H9 (cell line): ENCODE measurements at places on chromosomes 2 and 18. TPM values are rescaled to one million over a fixed set of nuclear protein-coding genes. Genes with fewer than 3 reads are reported as not detected.
A peak's percentile ranks its signal among the peaks of the same experiment; 100 is the strongest.

- no peaks in the 10 kb centered on the region for H3K4me1 ChIP-seq
- H3K4me3 ChIP-seq, result no peak overlapping the region
- no peaks in the 10 kb centered on the region for H3K27me3 ChIP-seq
- H3K36me3 ChIP-seq, result no peaks in the 10 kb centered on the region
- H3K27ac ChIP-seq, result no peak overlapping the region
- no peak for DNase-seq
Observed at GRCh38 chr2:133484106-133484505, 84.2 kb downstream of the NCKAP5 start.

DNA sequence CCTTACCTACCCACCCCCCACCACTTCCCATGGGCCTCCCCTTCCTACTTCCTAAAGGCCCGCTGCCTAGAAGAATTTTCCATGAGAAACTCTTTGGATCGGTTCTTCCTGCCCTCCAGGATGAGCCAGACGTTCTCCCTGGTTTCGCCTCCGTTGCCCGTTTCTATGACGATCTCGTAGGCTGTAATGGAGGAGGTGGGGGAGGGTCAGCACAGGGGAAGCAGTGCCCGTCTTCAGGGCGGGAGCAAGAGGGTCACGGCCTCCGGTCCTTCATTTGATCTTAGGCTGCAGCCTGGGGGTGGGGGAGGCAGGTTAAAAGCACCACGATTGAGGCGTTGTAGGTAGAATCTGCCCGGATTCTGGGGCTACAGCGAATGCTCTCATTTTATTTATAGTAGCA, 172.0 kb downstream of the LOXHD1 start:
- H3K27me3 ChIP-seq, result no peaks in the 10 kb centered on the region
- peak overlapping the region; percentile 40; the same call in 1 of the 3 replicates for H3K4me3 ChIP-seq
- H3K27ac ChIP-seq, result no peak overlapping the region

DNA sequence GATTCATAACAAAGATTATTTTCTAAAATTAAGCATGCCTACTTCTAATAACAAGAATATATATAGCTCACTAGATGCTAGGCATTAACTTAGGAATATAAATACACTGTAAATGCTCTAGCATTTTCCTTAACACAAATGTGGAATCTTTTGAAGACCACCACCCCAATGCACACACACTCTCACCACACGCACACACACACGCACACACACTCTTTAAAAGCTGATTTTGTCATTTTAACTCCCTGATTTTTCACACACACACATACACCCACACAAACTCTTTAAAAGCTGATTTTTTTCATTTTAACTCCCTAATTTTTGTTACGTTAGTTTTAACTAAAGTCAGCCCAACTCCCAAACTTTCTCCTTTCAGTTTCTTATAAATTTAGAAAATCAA, 3.0 kb downstream of the COL5A2 start:
- H3K4me3 ChIP-seq, result no peak overlapping the region
- H3K36me3 ChIP-seq, result no peaks in the 10 kb centered on the region
- no peak overlapping the region for H3K27ac ChIP-seq
- no peak for DNase-seq
- no peaks in the 10 kb centered on the region for H3K4me1 ChIP-seq

DNA sequence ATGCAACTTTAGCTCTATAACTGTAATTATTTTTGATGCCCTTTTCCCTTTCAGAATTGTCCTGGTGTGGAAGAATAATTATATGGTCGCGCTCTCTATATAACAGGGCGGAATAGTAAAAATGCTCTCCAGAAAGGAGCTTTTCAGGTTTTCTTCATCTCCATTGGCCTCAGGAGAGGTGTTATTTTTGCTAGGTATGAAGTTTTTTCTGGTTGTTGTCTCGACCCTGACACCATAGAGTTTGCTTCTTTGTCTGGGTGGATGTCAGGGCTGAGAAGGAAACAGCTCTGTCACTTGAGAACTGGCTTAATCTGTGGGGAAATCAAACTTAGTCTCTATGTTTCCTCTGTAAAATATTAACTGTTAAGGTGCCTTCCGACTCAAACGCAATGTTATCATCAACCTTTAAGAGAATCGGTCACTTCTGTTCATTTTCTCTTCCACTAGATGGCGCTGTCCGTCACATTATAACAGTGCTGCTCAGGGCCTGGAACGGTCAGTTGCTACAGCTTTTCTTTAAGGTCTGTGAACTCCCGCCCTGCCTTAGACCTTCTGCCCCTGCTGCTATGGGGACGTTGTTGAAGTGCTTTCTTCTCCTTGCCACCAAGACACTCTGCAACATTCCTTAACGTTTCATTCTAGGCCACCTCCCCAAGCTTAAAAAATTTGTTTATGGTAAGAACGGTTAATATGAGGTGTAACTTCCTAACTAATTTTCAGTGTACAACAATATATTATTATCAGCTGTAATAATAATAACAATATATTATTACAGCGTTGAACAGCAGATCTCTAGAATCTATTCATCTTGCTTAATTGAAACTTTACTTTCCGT, 23.8 kb upstream of the SERPINB12 start:
- DNase-seq, result peak; percentile 71
- no peak overlapping the region for H3K27ac ChIP-seq
- H3K36me3 ChIP-seq, result no peaks in the 10 kb centered on the region
- H3K27me3 ChIP-seq, result no peaks in the 10 kb centered on the region
- H3K4me1 ChIP-seq, result peaks cover 4% of the 10 kb centered on the region; the same call in 1 of the 2 replicates
- H3K4me3 ChIP-seq, result no peak overlapping the region

DNA sequence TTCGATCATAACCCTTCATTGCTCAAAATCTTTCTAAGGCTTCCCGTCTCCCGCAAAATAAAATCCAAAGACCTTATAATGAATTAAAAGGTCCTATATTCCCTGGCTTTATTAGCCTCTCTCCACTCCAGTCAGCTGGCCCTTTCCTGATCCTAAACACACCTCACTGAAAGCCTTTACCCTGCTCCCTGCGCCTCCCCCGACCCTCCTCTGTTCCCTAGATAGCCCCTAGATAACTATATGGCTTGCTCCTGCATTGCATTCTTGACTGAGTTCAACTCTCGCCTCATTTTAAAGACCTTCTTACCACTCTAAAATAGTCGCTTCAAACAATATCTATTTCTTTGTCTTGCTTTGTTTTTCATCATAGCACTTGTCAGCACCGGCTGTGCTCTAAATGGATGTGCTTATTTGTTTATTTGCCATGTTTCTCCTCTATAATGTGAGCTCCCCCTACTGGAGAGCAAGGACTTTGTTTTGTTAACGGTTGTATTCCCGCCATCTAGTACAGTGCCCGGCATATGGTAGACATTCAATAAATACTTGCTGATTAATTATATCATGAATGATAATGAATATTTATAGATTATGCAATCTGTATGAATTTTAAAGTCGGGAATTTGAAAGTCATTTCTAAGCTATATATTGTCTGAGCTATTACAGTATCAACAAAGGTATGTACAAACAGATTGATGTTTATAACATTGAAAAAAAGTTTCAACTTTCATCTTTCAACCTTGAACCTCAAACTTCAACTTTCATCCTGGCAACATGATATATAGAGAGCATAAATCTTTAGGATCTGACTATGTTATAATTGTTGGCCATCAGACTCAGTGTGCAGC, 32.4 kb upstream of the VIT start:
- peak; percentile 36 for DNase-seq

GRCh38 chr2:174083843-174084458, 118.8 kb upstream of the SP3 start:
- no peak overlapping the region for H3K27ac ChIP-seq
- H3K36me3 ChIP-seq, result peaks cover 8% of the 10 kb centered on the region

- H3K27ac ChIP-seq, result no peak overlapping the region
- H3K27me3 ChIP-seq, result no peaks in the 10 kb centered on the region
- H3K36me3 ChIP-seq, result peaks cover 4% of the 10 kb centered on the region
- no peak for DNase-seq
- no peak overlapping the region for H3K4me3 ChIP-seq
Observed at GRCh38 chr18:48216639-48217257, 192.4 kb downstream of the ZBTB7C start.

- H3K27me3 ChIP-seq, result no peaks in the 10 kb centered on the region
- H3K36me3 ChIP-seq, result no peaks in the 10 kb centered on the region
- no peak overlapping the region for H3K27ac ChIP-seq
- no peaks in the 10 kb centered on the region for H3K4me1 ChIP-seq
- no peak overlapping the region for H3K4me3 ChIP-seq
- no peak for DNase-seq
Observed at GRCh38 chr2:21890716-21891115, 766.9 kb downstream of the TDRD15 start.

DNA sequence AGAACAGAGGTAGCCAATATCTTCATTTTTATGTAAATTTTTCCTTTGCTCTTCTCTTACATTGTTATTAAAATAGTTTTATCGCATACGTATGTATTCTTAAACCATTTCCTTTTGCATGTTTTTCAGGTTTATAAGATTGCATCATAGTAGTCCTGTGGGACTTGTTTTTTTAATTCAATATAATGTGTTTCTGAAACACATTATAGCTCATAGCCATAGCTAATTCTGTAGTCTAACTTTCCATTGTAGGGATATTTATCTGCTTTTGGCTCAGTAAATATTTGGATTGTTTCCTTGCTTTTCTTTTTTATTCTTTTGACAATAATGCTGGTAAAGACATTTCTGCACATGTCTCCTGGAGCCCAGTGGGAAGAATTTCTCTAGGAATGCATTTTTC, 484.3 kb downstream of the PTPRM start:
- H3K27ac ChIP-seq, result no peak overlapping the region
- no peaks in the 10 kb centered on the region for H3K36me3 ChIP-seq
- no peak overlapping the region for H3K4me3 ChIP-seq
- H3K27me3 ChIP-seq, result no peaks in the 10 kb centered on the region
- DNase-seq, result no peak
- peaks cover 7% of the 10 kb centered on the region; the same call in 1 of the 2 replicates for H3K4me1 ChIP-seq

DNA sequence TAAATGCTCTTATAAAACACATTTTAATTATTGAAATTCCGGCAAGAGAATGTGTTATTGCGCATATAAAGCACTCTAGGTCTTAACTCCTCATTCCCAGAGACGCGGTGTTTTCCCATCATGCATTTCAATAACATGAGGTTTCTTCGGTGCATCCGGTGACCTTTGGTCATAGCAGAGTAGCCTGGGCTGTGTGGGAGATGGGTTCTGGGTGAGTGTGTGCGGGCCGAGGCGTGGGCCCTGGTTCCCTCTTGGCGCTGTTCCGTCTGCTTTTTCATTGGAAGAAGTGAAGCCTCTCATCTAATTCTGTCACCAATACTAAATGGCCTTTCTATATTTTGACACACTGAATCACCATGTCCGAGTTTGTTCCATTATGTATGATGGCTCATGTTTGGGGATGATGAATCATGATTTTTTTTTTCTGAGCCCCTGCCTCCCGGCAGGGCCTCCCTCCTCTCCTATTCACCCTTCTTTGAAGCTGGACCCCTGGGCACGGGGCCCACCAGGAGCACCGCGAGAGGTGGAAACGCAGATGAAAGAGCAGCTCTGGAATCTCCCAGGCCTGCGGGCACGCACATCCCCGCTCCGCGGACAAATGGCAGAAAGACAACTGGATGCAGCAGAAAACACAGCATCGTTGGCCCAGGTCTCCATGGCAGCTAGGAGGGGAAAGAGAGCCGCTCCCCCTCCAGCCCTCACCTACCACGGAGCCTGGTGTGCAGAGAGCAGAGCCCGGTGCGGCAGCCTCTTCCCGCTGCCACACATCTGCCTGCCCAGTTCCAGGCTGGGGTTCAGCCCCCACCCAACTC, 85.8 kb upstream of the HPCAL1 start:
- no peaks in the 10 kb centered on the region for H3K27me3 ChIP-seq
- no peak overlapping the region for H3K4me3 ChIP-seq
- H3K27ac ChIP-seq, result no peak overlapping the region
- no peak for DNase-seq

DNA sequence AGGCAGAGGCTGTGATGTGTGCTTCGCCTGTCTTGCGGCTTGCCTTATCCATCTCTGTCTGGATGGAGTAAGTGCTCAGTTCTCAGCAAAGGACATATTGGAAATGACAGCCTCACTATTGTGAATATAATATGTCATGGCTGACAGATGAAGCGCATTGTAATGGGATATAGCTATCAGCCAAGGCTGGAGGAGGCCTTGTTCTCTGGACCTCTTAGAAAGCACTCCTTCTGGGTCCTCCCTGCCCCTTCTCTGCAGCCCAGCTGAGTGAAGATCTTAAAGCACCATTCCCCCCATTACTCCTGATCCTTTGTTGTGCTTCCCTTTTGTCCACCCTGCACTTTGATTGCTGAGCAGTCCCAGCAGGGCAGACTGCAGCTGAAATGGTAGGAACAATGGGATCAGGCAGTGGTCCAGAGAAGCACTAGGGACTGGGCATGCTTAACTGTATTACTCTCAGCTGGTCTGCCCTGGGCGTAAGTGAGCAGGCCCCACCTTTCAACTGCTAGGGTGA, 265.3 kb downstream of the SETBP1 start:
- H3K36me3 ChIP-seq, result peaks cover 9% of the 10 kb centered on the region
- DNase-seq, result peak; percentile 29
- H3K27me3 ChIP-seq, result peaks cover 2% of the 10 kb centered on the region; the same call in 1 of the 2 replicates
- no peak overlapping the region for H3K27ac ChIP-seq
- no peak overlapping the region for H3K4me3 ChIP-seq

DNA sequence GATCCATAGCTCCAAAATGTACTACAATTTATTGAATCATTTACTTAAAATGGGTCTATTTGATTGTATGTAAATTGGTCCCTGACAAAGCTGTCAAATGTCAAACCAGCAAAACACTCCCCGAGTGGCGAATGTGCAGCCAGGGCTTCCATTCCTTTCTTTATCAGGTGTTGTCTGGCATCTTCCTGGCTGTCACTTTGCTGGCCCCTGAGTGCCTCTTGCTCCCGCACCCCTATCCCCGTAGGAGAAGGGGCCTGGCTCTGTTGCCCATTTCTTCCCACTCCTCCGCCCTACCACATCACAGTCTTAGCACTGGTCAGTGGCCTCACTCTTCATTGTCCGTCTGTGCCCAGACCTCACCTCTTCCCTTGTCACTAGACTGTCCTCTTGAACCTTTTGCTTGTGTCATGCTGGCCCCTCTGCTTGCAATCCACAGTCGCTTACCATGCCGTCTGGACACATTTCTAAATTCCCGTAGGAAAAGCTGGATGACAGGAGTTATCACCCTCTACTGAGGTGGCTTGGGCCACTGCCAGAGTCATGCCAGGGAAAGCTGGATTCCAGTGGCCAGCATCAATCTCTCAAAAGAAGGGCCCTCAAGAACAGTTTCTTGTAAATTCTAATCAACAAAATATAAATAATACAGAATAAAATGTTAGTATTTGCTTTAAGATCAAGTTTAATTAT, 15.4 kb downstream of the UBE2F start:
- peaks cover 19% of the 10 kb centered on the region for H3K36me3 ChIP-seq
- no peaks in the 10 kb centered on the region for H3K27me3 ChIP-seq
- H3K27ac ChIP-seq, result no peak overlapping the region
- DNase-seq, result no peak

ACADL gene
- 0.24 and 0.26 TPM in 2 replicates for total RNA-seq

MARCO gene
- not detected in 2 replicates for total RNA-seq

LHCGR gene
- total RNA-seq, result 0.33 and 0.44 TPM in 2 replicates

ALLC gene
- total RNA-seq, result not detected in 2 replicates

KYNU gene
- 0.37 TPM in 1 of 2 replicates, not detected in the other for total RNA-seq

UGT1A10 gene
- not detected in 2 replicates for total RNA-seq

CFAP53 gene
- 0.15 and 0.22 TPM in 2 replicates for total RNA-seq

ADD2 gene
- 124 TPM in 2 replicates for total RNA-seq

SERPINB12 gene
- not detected in 2 replicates for total RNA-seq

STPG4 gene
- 0.13 and 0.42 TPM in 2 replicates for total RNA-seq

TMEM150A gene
- 19.0 and 19.3 TPM in 2 replicates for total RNA-seq

LCT gene
- 0.04 TPM in 2 replicates for total RNA-seq

UGGT1 gene
- 48.5 and 55.9 TPM in 2 replicates for total RNA-seq

USP40 gene
- 6.0 and 7.5 TPM in 2 replicates for total RNA-seq

SPDYA gene
- 0.52 and 1.1 TPM in 2 replicates for total RNA-seq

SLC9A2 gene
- total RNA-seq, result 0.04 TPM in 2 replicates

TRIM54 gene
- total RNA-seq, result 4.6 and 5.0 TPM in 2 replicates

ACVR1C gene
- 0.81 and 1.0 TPM in 2 replicates for total RNA-seq

C1QL2 gene
- total RNA-seq, result 0.81 and 0.90 TPM in 2 replicates

G6PC2 gene
- total RNA-seq, result not detected in 2 replicates

CROCC2 gene
- total RNA-seq, result not detected in 2 replicates
